ENCODE measurements at places on chromosomes 11 and 22.

- DNase-seq, result no peak
These were observed 132.1 kb downstream of the DSCAML1 start for GRCh38 chr11:117664897-117665296.

DNA sequence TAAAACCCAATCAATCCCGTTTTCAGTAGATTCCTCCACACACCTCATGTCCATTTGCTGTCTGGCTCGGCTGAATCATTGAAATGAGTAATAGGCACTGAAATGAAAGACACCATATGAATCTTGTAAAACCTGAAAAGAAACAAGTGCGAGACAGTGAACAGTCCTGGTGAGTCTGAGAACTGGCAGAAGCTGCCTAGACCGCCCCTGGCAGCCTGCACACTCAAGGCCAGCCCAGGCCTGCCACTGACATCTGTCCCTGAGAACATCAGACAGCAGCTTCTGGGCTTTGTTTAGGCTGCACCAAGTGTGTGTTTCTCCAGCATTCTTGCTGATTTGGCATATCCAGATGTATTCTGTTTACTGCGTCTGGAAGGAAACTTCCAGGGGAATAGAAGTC lies 44.8 kb downstream of the ENDOD1 start:
- peak; percentile 44 for DNase-seq

DNA sequence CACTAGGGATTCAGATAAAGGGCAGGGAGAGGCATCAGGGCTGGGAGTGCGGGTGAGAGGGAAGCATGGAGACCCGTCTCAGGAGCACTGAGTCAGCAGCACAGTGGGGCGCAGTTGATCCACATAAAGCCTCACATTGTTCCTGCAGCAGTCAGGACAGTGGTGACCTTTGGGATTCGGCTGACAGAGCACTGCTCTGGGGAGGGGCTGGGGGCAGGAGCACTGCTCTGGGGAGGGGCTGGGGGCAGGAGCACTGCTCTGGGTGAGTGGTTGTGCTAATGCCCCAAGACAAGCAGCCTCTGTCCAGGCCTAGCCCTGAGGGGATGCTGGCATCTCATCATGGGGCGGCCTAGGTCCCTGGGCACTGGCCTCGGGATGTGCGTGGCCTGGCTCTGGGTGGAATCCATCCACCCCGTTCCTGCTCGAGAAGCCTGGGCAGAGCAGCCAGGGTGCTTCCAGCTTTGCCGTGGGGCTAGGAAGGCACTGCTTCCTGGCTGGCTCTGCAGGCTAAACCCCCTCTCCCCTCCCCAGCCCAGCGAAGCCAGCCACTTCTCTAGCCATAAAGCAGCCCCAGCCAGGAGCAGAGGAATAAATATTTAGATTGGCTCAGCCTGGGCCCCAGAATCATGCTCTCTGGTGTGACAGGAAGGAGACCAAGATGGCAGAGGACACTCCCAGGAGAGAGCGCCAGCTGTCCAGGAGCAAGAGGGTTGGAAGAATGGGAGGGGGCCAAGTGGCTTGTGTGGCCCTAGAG lies 7.3 kb downstream of the OAF start:
- DNase-seq, result no peak

GRCh38 chr11:64677441-64678023 lies 45.5 kb downstream of the NRXN2 start:
- peak; percentile 71 for DNase-seq
